COLO829 (cell line): ENCODE measurements at places on chromosomes 12 and 14.

DNA sequence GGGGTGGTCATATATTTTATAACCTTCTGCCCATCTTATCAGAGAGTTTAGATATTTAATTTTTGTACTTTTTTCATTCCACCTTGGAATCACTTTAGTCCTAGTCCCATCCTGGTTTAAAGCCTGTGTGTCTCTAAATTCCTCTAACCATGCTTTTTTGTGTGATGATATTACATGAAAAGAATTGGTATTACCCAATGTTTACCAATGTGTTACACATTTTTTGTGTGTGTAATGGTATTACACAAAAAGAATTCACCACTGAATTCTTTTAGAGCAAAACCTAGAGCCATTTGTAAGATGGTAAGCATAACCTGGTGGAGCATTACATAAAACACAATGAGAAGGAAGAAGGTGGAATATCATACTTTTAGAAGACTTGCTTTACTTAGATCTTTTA lies 77.5 kb downstream of the FAR2 start:
- DNase-seq, result no peak

DNA sequence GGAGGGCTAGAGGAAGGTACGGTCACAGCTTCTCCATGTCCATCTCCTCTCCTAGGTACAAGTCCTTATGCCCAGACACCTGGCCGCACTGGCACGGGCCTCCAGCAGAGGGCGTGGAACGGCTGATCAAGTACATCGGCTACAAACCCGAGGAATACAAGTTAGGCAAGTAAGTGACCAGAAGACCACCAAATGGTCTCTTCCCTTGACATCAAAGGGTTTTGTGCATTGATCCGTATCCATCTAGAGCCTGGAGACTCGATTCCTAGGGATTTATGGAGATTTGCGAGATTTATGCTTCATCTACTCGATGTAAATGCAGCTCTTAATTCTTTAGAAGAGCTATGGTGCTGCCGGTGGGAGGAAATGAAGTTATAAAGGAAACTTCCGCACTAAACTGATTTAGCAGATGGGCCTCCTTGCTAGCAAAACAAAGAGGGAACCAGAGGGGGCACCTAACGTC lies 44.2 kb downstream of the KCTD10 start:
- peak; percentile 30 for DNase-seq

DNA sequence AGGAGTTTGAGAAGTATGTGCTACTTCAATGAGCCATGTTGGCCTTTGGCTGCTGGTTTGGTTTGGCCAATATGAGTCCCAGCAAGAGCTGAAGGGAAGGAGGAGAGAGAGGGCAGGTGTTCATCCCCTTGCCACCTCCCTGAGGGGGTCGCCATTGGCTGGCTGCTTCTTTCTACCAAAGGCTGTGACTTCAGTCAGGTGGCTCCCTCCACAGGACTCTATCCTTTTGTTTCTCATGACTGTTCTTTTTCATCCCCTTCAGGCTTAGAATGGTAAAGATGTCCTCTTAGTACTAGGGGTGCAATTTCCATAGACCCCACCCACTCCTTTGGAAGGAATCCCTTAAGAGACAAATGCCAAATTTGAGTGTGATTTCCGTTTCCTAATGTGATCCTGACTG lies 31.2 kb upstream of the OTOGL start:
- no peak for DNase-seq

GRCh38 chr12:112275207-112275606 lies 107.0 kb downstream of the HECTD4 start:
- DNase-seq, result no peak

- DNase-seq, result no peak
Observed at GRCh38 chr12:123743002-123743401, 19.1 kb upstream of the DNAH10 start.

DNA sequence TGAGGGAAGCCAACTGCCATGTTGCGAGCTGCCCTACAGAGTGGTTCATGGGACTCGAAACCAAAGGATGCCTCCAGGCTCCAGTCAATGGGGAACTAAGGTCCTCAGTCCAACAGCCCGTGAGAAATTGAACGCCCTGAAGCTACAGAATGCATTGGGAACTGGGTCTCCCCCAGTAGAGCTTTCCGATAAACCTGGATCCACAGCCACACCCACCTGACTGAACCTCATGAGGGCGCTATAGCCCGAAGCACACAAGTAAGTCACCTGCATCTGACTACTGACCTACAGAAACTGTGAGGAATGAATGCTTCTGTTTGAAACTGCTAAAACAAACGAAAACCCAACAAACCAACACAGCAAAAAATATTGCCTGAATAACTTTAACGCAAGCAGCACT lies 1297.7 kb downstream of the AACS start:
- DNase-seq, result no peak

GRCh38 chr12:26798023-26798422 lies 35.0 kb downstream of the ITPR2 start:
- DNase-seq, result no peak

DNA sequence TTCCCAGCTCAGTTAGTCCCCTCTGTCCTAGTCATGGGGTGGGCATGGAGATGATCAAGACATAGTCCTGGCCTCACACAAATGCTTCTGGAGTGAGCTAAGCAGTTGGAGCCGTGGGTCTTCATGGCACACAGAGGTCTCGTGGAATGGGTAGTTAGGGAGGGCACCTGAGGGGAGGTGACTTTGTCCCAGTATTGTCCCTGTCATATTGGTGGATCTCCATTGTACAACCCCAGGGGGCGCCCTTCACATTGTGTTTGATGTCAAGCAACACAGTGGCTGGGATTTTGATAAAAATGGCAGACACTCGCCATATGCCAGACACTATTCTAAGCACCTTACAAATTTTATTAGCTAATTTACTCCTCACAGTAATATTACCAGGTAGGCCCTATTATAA lies 175.4 kb upstream of the LHX5 start:
- DNase-seq, result no peak

DNA sequence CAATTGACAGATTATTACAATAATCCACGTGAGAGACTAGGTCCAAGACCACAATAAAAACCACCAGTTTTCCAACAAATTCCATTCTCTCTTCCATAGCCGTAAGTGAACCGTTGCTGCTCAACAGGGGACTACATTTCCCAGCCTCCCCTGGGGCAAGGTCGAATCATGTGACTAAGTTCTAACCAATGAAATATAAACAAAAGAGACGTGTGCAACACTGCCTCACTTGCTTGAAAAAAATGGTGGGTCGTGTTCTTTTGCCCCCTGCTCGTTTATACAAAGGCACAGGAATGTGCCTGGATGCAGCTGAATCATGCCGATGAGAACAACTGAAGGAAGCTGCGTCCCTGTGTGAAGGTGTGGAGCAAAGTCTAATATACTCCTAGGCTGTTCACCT lies 51.1 kb downstream of the HSPB8 start:
- DNase-seq, result peak; percentile 68

GRCh38 chr12:89863493-89863938 lies 154.9 kb upstream of the ATP2B1 start:
- no peak for DNase-seq

GRCh38 chr12:63420206-63420644 lies 248.1 kb downstream of the DPY19L2 start:
- DNase-seq, result peak; percentile 76

- DNase-seq, result peak; percentile 80
Observed at GRCh38 chr14:103518422-103519042, 4.1 kb downstream of the CKB start.

DNA sequence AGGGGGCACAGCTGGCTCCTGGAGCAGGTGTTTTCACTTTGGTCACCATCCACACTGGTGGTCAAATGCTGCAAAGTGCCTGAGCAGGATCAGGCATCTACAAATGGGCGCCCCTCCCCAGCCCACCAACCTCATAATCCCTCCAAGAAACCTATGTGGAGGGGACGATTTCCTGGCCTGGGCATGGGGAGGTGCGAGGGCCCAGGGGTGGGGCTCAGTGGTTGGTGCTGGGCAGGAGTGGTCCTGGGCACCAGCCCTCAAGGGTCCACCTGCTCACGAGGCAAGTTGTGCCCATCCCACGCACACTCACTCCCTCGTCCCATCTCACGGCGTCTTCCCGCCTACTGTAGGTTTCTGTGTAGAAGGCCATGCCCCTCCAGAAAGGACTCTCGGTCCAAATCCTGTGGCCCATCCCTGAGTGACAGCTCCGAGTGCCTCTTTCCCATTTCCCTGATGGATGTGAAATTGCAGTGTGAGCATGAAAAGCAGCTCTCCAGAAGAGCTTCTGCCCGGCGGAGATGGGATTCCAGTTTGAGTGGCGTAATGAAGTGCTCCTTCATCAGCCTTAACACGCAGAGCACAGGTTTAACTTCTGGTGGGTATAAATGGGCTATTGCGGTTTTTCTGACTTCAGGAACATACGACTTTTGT lies 36.9 kb downstream of the SLC15A4 start:
- no peak for DNase-seq

- no peak for DNase-seq
Observed at GRCh38 chr12:26334621-26335124, 139.3 kb downstream of the SSPN start.

DNA sequence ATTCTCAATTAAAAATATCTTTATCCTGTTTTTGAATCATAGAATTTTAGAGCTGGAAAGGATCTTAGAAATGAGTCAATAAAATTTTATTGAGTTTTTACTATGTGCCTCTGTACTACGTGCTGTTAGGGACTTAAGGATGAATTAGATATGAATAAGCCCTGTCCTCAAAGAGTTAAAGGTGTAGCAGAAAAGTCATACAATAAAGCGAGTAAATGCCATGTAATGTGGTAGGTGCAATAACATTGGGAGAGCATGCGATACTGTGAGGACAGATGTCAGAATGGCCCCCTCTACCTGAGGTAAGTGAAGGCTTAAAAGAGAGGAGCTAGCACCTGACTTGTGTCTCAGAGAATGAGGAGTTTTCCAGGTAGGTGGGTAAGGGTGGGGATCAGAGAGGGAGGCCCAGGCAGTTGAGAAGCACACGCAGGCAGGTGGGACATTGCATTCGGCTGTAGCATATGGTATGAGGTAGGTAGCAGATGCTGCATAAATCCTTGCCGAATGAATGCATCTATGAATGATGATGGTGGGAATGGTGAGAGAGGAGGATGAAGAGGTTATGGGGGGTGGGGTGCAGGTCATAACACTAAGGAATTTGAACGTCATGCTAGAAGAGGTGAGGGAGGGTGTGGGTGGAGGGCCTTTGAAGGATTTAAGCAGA lies 35.4 kb upstream of the ATP23 start:
- no peak for DNase-seq

DNA sequence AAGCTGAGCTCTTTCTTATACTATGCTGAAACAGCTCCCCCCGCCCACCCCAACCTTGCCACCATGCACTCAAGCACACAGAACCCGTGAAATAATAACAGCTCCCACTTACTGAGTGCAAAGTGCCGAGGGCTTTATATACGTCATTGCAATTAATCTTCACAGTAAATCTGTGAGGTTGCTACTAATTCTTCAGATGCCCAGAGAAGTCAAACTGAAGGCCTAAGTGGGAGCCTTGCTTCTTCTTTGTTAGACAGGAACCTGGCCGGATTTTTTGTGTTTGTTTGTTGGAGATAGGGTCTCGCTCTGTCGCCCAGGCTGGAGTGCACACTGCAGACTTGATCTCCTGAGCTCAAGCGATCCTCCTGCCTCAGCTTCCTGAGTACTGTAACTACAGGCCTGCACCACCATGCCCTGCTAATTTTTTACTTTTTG lies 34.0 kb downstream of the VCPKMT start:
- no peak for DNase-seq

DNA sequence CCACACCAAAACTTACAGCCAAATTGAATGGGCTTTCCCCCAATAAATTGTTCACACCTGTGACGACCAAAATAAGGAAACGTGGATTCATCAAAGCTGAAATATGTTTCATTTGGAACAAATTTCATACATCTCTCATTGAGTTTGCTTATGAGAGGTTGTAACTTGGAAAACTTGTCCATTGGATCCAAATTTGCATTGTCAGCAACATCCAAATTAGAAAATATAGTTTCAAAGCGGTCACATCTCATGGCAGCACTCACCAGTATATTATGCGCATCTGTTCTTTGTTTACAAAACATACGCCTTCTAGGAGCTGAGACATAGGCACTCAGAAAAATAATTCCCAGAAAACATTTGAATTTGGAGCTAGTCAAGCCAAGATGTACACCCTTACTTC lies 1028.2 kb upstream of the USP15 start:
- no peak for DNase-seq

- no peak for DNase-seq
Observed at GRCh38 chr14:73231981-73232851, 5.1 kb upstream of the PAPLN start.

- DNase-seq, result no peak
Observed at GRCh38 chr12:102195826-102196225, 1.8 kb downstream of the PMCH start.

DNA sequence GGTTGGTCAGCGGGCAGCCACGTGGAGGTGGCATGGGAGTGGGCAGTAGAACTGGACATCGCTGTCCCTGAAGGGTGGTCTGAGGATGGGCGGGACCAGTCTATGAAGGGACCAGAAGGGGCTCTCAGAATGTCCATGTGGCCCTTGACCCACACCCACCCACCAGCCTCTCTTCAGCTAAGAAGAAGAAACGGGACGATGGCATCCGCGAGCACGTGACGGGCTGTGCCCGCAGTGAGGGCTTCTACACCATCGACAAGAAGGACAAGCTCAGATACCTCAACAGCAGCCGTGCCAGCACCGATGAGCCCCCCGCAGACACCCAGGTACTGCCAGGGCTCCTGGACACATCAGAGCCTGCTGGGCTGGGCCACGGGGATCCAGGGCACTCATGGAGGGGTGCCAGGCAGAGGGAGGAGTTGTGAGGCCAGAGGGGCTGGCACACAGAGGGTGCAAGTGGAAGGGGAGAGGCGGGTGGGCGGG lies 21.3 kb downstream of the SETD1B start:
- no peak for DNase-seq

GRCh38 chr12:78898416-78898815 lies 33.8 kb downstream of the SYT1 start:
- DNase-seq, result peak; percentile 6

DNA sequence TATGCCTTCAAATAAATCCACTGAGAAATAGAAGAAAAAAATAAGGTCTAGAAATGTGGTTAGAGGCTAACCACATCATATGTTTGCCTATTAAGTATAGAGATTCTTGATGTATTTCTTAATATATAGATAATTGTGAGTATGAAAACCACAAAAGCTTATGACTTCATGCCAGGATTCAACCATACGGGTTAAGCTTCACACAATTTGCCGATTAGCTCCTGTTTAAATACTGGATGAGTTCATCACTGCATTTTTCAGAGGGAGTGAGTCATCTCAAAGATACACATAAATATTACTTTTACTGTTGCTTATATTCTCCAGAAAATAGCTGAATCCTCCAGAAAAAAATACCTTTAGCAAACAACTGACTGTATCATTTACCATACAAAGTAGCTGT lies 79.6 kb downstream of the RPL10L start:
- no peak for DNase-seq

- no peak for DNase-seq
Observed at GRCh38 chr12:75170640-75171185, 38.9 kb downstream of the KCNC2 start.

DNA sequence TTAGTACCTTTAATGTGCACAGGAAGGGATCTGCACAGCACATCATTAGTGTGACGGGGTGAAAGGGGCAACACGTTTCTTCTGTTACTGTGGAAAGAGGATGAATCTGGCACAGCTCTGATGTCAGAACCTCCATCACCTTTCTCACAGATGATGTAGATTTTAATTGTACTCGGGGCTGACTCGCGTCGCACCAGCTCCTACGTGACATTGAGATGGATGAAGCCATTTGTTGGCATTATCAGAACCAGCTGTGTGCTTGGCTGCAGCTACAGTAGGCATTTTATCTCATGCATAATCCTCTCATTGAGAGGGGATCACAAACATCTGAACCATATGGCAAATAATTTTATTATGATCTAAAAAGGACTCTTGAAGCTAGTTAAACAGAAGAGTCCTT lies 173.6 kb downstream of the PDZRN4 start:
- DNase-seq, result no peak
